Activated T-cell treated with anti-CD3 and anti-CD28 coated beads, Interleukin-2, amount 50 U/mL, for 24 hours (primary cell): ENCODE measurements at places on chromosomes 1 and 21.

GRCh38 chr1:179840107-179840506 is 37.5 kb downstream of the TOR1AIP2 start:
- no peak overlapping the region for H3K27ac ChIP-seq
- H3K4me3 ChIP-seq = no peak overlapping the region
- H3K36me3 ChIP-seq = peaks cover 43% of the 10 kb centered on the region
- no peak for DNase-seq
- no peaks in the 10 kb centered on the region for H3K4me1 ChIP-seq

GRCh38 chr1:104592926-104593325 is 843.2 kb downstream of the AMY1C start:
- no peak overlapping the region for H3K27ac ChIP-seq
- H3K27me3 ChIP-seq = no peaks in the 10 kb centered on the region
- H3K4me1 ChIP-seq = no peaks in the 10 kb centered on the region
- no peaks in the 10 kb centered on the region for H3K36me3 ChIP-seq
- DNase-seq = no peak
- no peak overlapping the region for H3K4me3 ChIP-seq

GRCh38 chr1:11704194-11704529 is 12.7 kb downstream of the DRAXIN start:
- DNase-seq = no peak
- H3K27me3 ChIP-seq = peaks cover 11% of the 10 kb centered on the region
- H3K4me1 ChIP-seq = no peaks in the 10 kb centered on the region
- H3K4me3 ChIP-seq = no peak overlapping the region

- no peak for DNase-seq
- H3K36me3 ChIP-seq = no peaks in the 10 kb centered on the region
- no peak overlapping the region for H3K4me3 ChIP-seq
Observed at GRCh38 chr1:110436635-110437034, 14.3 kb upstream of the PROK1 start.

DNA sequence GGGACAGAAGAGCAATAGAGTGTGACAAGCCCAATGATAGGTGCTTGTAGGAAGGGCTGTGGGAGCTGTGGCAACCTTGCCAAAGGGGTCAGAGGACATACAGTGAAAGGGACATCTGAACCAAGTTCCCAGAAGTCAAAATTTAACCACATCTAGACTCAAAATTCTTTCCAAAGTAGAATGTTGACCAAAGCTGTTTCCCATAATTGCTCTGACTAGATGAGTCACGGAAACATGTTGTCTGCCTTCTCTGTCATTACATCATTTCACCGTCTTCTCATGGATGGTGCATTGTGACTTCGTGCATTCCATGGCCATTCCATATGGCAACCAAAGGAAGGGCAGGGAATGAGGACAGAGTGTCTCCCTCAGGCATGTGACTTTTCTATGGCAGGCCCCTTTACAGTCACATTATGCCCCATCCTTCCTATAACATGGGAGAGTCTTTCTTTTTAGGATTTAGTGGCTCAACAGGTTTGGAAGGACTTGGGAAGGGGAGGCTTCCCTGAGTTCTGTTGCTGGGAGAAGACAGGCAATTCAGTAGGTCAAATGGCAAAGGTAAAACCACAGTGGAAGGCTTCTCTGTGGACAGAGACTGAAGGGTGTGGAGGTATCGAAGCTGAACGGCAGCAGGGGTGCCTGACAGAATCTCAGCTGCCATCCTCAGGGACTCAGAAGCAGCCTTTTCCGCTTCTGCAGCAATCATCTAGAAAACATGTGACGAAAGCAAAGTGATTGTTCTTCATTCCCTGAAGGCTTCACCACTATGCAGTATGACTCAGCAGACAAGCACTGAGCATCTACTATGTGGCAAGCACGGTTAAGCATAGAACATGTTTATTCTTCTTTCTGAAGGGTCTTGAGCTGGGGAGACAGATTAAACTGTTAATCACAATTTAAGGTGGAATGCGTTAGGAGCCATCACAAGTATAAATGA is 24.7 kb downstream of the NPHS2 start:
- no peak overlapping the region for H3K27ac ChIP-seq
- no peaks in the 10 kb centered on the region for H3K4me1 ChIP-seq
- no peaks in the 10 kb centered on the region for H3K36me3 ChIP-seq
- DNase-seq = no peak
- H3K4me3 ChIP-seq = no peak overlapping the region
- no peaks in the 10 kb centered on the region for H3K27me3 ChIP-seq

DNA sequence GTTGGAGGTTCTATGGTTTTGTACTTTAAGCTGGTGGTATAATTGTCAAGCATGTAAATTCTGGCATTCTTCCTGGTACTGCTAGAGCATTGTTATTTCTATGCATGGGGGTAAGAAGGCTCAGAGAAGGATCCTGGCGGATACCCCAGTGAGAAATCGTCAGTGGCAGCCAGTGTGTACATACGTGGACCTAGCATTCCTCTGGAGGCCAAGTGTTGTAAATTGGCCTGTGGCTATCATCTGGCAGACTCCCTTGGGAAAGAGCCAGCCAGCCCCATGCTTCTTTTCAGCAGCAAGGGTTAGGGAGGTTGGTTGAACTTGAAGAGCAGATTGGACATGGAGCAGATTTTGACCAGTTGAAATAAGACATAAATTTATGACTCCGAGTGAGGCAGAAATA is 5.2 kb upstream of the AGO3 start:
- peaks cover 12% of the 10 kb centered on the region for H3K4me1 ChIP-seq
- no peaks in the 10 kb centered on the region for H3K27me3 ChIP-seq
- no peak for DNase-seq
- no peak overlapping the region for H3K4me3 ChIP-seq

DNA sequence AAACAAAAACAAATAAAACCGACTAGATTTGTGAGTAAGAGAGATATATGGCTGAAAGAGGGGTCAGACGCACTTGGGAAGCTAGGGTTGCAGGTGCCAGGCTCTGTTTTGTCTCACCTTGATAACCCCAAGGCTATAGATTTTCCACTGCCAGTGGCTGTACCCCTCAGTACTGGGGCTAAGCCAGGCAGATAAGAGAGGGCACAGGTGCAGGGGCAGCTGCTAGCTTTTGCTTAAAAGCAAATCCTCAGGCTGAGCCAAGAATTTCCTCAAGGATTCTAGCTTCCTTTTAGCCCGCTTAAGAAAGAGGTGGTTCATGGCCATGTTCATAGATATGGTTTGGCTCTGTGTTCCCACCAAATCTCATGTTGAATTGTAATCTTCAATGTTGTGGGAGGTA is 57.9 kb downstream of the OVGP1 start:
- H3K27me3 ChIP-seq = peaks cover 40% of the 10 kb centered on the region
- H3K27ac ChIP-seq = no peak overlapping the region
- no peaks in the 10 kb centered on the region for H3K36me3 ChIP-seq
- no peak for DNase-seq
- no peak overlapping the region for H3K4me3 ChIP-seq

- DNase-seq = no peak
- H3K4me1 ChIP-seq = no peaks in the 10 kb centered on the region
- H3K27ac ChIP-seq = no peak overlapping the region
- H3K4me3 ChIP-seq = no peak overlapping the region
Observed at GRCh38 chr1:152497273-152497672, 13.3 kb upstream of the LCE5A start.

- H3K27ac ChIP-seq = no peak overlapping the region
- DNase-seq = no peak
- H3K36me3 ChIP-seq = no peaks in the 10 kb centered on the region
- no peaks in the 10 kb centered on the region for H3K27me3 ChIP-seq
- H3K4me3 ChIP-seq = no peak overlapping the region
- H3K4me1 ChIP-seq = no peaks in the 10 kb centered on the region
Observed at GRCh38 chr21:33696465-33696864, 54.2 kb downstream of the ITSN1 start.
